ENCODE measurements at places on chromosomes 3 and 15. TPM values are rescaled to one million over a fixed set of nuclear protein-coding genes. Genes with fewer than 3 reads are reported as not detected.

The KCNAB1 gene
- total RNA-seq, result 3.7 TPM

The ZNF774 gene
- 4.6 TPM for total RNA-seq

The MYH15 gene
- 0.19 TPM for total RNA-seq

The BRK1 gene
- 98.2 TPM for total RNA-seq

The PLSCR5 gene
- total RNA-seq, result not detected

The GP9 gene
- not detected for total RNA-seq

The CDV3 gene
- 146 TPM for total RNA-seq

The A4GNT gene
- not detected for total RNA-seq

The IGF2BP2 gene
- 15.9 TPM for total RNA-seq

The ROPN1 gene
- total RNA-seq, result not detected

The KNL1 gene
- 0.54 TPM for total RNA-seq

The FBXO40 gene
- total RNA-seq, result 182 TPM

The MESP2 gene
- total RNA-seq, result 0.51 TPM

The UBA7 gene
- 23.1 TPM for total RNA-seq
